Cardiac ventricle fibroblast (primary cell): ENCODE measurements at places on chromosomes 11 and 22. TPM values are rescaled to one million over a fixed set of nuclear protein-coding genes. Genes with fewer than 3 reads are reported as not detected.

The RIC3 gene
- not detected in 2 replicates for total RNA-seq

The TSSK2 gene
- not detected in 2 replicates for total RNA-seq

The ANKK1 gene
- total RNA-seq = not detected in 2 replicates

The CHADL gene
- total RNA-seq = 0.12 and 0.83 TPM in 2 replicates

The RIBC2 gene
- 0.25 and 0.59 TPM in 2 replicates for total RNA-seq

The IL18BP gene
- 1.7 and 9.0 TPM in 2 replicates for total RNA-seq

The TMEM132A gene
- total RNA-seq = 15.1 and 16.9 TPM in 2 replicates

The CWF19L2 gene
- 4.2 and 4.4 TPM in 2 replicates for total RNA-seq

The ARAP1 gene
- 121 and 136 TPM in 2 replicates for total RNA-seq

The C11orf65 gene
- total RNA-seq = 0.49 and 1.9 TPM in 2 replicates

The THYN1 gene
- 39.8 and 48.6 TPM in 2 replicates for total RNA-seq

The RPS6KA4 gene
- total RNA-seq = 30.3 and 38.8 TPM in 2 replicates

The C11orf87 gene
- total RNA-seq = 0.19 TPM in 1 of 2 replicates, not detected in the other

The YPEL4 gene
- total RNA-seq = 2.5 and 3.2 TPM in 2 replicates

The OR8G5 gene
- total RNA-seq = not detected in 2 replicates

The MFRP gene
- total RNA-seq = 0.12 TPM in 1 of 2 replicates, not detected in the other

The LIF gene
- 0.19 and 0.54 TPM in 2 replicates for total RNA-seq

The CHRNA10 gene
- total RNA-seq = not detected in 2 replicates

The EFCAB6 gene
- 2.1 and 2.8 TPM in 2 replicates for total RNA-seq

The OR4A47 gene
- total RNA-seq = not detected in 2 replicates

The NTM gene
- 1.1 and 3.9 TPM in 2 replicates for total RNA-seq

The CDC42BPG gene
- 0.05 and 0.06 TPM in 2 replicates for total RNA-seq

The SGSM1 gene
- total RNA-seq = 0.05 and 0.06 TPM in 2 replicates

The TUBA8 gene
- total RNA-seq = 0.12 and 0.29 TPM in 2 replicates

The HOATZ gene
- not detected in 2 replicates for total RNA-seq

The TTC28 gene
- 45.1 and 62.4 TPM in 2 replicates for total RNA-seq

The ANO5 gene
- not detected in 2 replicates for total RNA-seq

The CCDC15 gene
- 0.56 and 0.64 TPM in 2 replicates for total RNA-seq

The APLNR gene
- 2.1 and 3.9 TPM in 2 replicates for total RNA-seq

The OLFML1 gene
- total RNA-seq = 24.4 and 26.4 TPM in 2 replicates

The HBB gene
- total RNA-seq = not detected in 2 replicates

The NELL1 gene
- not detected in 2 replicates for total RNA-seq

The LRRC56 gene
- total RNA-seq = 0.49 and 0.75 TPM in 2 replicates

The IRAG1 gene
- total RNA-seq = 1.2 and 1.4 TPM in 2 replicates

The OR4X1 gene
- total RNA-seq = not detected in 2 replicates

The IPO7 gene
- total RNA-seq = 58.9 and 61.8 TPM in 2 replicates

The DCDC1 gene
- total RNA-seq = under 0.01 TPM in 1 of 2 replicates, not detected in the other

The E2F8 gene
- 0.05 and 0.56 TPM in 2 replicates for total RNA-seq

The KRTAP5-9 gene
- total RNA-seq = 0.54 TPM in 1 of 2 replicates, not detected in the other

The GLB1L3 gene
- not detected in 2 replicates for total RNA-seq

The MYEOV gene
- not detected in 2 replicates for total RNA-seq

The DSCAML1 gene
- total RNA-seq = not detected in 2 replicates

The TYMP gene
- 31.7 and 36.5 TPM in 2 replicates for total RNA-seq

The SLC35F2 gene
- 8.3 and 9.1 TPM in 2 replicates for total RNA-seq

The SLC7A4 gene
- total RNA-seq = not detected in 2 replicates

The NLRX1 gene
- total RNA-seq = 17.7 and 20.2 TPM in 2 replicates

The KCNJ5 gene
- total RNA-seq = not detected in 2 replicates

The INPP5J gene
- total RNA-seq = not detected in 2 replicates

The KCNJ11 gene
- total RNA-seq = not detected in 2 replicates

The PGA5 gene
- not detected in 2 replicates for total RNA-seq

The PATE4 gene
- not detected in 2 replicates for total RNA-seq

The OR52A1 gene
- total RNA-seq = not detected in 2 replicates

The HEPHL1 gene
- total RNA-seq = not detected in 2 replicates

The CAPN5 gene
- total RNA-seq = 26.6 and 31.7 TPM in 2 replicates

The CCND1 gene
- 83.2 and 91.5 TPM in 2 replicates for total RNA-seq

The ADORA2A gene
- 0.44 and 0.88 TPM in 2 replicates for total RNA-seq

The AAMDC gene
- total RNA-seq = 45.7 and 54.2 TPM in 2 replicates

The CYP2D6 gene
- 0.15 TPM in 1 of 2 replicates, not detected in the other for total RNA-seq
